Left lobe of liver (tissue), 2 donors: ENCODE measurements at places on chromosomes 5 and 9.

DNA sequence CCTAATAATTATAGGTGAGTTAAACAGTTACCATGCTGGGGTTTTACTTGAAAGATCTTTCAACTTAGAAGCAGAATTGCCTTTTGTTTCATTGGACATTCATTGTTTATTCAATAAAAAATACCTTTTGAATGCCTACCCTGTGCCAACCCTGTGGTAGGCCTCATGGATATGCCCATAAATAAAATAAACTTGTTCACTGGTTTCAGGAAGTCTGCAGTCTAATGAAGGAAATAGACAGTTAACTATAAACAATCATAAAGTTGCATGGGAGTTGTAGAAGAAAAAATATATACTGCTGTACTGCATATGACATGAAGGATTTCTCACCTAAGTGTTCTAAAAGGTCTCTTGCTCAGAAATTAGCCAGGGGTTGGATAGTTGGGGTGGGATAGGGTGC is 5.3 kb upstream of the GPR21 start:
- DNase-seq: no peak

DNA sequence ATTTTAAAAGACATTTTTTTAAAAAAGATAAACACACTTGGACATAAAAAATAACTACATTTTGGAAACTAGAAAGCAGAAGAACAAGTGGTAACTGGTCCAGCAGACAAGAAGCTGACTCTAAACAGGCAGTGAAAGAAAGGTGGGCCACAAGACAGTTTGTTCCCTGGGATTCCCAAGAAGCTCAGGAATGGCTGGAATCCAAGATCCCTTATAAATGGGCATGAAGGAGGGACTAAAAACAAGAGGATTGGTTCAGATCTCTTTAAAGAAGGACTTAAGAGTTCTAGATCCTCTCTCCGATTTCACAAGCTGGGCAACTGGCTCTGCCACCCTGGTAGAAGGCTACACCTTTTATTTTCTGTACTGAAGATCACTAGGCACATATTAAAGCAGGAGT is 102.8 kb downstream of the ARL15 start:
- no peak for DNase-seq

DNA sequence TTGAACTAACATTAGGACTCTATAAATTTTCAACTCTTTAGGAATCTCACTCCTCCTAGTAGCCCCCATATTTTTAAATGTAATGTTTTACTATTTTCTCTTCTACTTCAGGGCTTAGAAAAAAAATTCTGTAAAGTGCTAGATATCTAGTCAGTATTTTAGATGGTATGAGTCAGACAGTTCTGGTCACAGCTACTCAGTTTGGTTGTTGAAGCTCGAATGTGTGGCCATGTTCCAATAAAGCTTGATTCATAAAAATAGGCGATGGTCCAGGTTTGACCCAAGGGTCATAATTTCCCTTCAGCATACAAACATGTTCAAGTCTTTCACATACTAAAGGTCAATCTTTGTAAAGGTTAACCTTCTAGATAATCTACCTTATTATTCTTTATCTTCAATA is 566.0 kb upstream of the CDH18 start:
- DNase-seq: no peak

DNA sequence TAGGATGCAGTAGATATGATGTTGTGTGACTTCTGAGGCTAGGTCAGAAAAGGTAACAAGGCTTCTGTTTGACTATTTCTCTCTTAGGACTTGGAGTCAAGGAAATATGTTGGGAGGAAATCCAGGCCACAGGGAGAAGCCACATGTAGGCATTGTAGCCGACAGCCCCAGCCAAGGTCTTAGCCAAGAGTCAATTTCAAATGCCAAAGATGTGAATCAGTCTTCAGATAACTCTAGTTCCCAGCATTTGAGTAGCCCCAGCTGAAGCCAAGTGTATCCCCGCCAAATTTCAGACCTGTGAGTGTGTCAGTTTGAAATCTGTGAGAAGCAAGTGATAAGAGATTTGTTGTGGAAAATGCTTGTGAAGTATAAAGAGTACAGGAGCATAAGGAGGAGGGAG is 38.1 kb upstream of the ISL1 start:
- DNase-seq: no peak

GRCh38 chr5:140202610-140203009 is 27.6 kb downstream of the CYSTM1 start:
- no peak for DNase-seq

- no peak for DNase-seq
These were observed 65.8 kb downstream of the MCCC2 start for GRCh38 chr5:71652803-71653543.

DNA sequence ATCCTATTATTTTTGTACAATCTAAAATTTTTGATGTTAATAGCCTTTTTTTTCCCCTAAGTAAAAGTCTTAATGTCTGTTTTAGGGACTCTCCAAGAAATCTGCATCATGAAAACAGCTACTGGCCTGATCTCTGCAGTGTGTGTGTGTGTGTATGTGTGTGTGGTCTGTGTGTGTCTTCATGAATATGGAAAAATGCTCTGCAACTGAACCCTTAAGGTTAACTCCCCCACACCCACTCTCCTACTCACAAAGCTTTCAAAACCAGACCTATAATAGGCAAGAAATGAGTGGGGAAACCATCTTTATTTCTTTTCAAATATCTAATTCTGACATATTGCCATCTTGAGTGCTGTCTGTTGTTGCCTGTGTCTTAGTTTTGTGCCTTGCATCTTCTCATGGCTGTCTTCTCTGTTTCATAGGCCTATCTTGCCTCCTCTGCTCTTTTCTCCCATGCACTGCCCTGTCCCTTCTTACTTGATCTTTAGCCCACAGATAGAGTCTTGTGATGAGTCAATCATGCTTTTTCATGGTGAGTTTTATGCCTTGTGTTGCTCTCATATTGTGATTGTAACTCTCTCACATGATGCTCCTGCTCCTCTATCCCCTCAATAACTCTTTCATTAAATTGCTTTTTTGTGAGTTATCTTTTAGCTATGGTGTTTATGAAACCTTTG is 68.3 kb downstream of the CHSY3 start:
- DNase-seq: no peak

- no peak for DNase-seq
These were observed 214.0 kb downstream of the ENC1 start for GRCh38 chr5:74426506-74426905.
